ENCODE measurements at places on chromosomes 2 and 18.

DNA sequence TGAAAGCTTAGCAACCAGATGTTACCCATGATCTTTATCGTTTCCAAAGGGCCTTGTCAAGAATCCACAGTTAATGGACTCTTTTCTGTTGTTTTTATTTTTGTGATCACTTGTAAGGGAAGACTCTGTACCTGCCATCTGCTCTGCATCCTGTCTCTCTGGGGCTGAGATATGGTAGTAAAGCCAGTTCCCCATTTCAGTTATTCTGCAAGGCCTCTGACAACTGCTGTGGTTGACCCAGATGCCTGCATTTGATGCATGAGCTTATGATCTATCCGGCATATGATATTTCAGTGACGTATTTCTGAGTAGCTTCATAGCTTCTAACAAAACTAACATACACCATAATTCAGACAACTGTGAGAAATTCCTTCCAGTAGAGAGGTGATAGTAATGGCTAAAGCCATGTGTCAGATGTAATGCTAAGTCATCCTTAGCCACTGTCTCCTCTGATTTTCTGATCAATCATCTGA, 105.1 kb downstream of the TPO start:
- no peak for DNase-seq

DNA sequence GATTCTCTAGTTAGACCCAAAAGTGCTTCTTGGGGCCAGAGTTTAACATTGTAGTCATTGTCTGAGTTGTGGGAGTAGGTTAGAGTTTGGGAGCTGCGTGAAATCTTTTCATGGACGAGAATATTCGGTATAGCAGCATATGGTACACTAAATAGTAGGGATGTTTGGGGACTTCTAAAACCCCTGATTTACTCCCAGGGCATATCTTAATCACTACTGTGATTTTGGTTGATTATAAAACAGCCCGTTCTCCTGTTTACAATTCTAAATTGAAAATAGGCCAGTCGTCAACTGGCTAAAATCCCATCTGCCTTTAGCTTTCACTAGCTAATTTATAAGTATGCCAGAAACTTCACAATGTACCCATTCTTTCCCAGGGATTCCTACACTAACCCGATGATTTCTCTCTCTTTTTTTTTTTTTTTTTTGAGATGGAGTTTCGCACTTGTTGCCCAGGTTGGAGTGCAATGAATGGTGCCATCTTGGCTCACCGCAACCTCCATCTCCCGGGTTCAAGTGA, 44.3 kb downstream of the MOB4 start:
- DNase-seq: no peak

- no peak for DNase-seq
Measured at GRCh38 chr2:143442193-143442592, 313.0 kb downstream of the ARHGAP15 start.

DNA sequence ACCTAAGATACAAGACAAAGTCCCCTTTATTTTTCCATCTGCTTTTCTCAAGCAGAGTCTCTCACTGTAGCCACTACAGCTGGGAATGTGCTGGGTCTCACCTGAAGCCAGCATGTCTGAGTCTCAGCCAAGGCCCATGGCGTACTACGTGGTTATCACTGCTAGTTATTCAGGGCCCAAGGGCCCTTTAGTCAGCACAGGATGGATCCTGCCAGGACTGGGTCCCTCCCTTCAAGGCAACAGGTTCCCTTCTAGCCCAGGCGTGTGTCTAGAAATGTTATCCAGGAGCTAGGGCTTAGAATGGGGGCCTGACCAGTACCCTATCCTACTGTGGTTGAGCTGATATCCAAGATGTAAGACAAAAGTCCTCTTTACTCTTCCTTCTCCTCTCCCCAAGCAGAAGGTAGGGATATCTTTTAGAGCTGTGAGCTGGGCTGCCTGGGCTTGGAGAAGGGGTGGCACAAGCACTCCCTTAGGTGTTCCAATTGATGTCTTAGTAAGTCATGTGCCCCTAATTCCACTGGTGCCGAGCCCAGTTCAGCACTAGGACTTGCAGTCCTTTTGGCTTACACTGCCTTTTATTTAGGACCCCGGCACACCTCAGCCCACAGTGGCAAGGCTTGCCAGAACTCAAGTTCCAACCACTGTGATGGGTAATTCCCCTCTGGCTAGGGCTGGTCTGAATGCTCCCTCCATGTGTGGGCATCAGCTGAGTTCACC, 17.7 kb downstream of the VPS54 start:
- no peak for DNase-seq

- DNase-seq: no peak
Measured at GRCh38 chr2:27105981-27106380, 12.9 kb downstream of the CGREF1 start.

- DNase-seq: no peak
Measured at GRCh38 chr2:49845021-49845420, 690.7 kb upstream of the FSHR start.

- DNase-seq: no peak
Measured at GRCh38 chr18:10726198-10727068, 200.6 kb downstream of the NAPG start.

DNA sequence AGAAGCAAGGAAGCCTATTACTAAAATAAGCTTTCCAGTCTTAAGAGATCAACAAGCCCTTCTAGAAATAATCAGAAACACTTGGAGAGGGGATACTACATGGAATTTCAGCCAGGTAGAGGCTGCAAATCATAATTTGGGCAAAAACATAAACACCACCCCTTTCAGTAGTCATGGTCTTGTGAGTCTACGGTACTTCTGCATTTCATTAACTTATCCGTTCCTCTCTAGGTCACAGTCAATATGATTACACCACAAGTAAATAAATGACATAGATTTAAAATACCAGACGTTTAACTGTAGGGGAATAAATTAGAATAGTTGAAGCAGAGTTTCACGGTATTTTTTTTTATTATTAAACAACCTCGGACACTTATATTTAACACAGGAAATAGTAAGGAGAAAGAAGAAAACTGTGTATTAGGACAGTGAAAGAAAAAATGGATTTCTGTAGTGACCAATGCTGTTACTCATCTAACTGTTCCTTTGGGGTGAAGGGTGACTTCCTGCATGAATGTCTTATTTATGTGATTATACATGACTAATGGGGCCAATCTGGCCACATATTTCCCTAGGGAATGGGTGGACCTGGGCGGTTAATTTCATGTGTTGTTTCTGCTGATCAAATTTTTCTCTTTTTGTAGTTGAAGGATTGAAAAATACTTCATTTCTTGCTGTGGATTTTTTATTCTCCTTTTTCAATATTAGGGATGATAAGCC, 456.6 kb upstream of the UBE2E3 start:
- no peak for DNase-seq

GRCh38 chr2:207892716-207893402, 123.2 kb upstream of the FZD5 start:
- DNase-seq: no peak

DNA sequence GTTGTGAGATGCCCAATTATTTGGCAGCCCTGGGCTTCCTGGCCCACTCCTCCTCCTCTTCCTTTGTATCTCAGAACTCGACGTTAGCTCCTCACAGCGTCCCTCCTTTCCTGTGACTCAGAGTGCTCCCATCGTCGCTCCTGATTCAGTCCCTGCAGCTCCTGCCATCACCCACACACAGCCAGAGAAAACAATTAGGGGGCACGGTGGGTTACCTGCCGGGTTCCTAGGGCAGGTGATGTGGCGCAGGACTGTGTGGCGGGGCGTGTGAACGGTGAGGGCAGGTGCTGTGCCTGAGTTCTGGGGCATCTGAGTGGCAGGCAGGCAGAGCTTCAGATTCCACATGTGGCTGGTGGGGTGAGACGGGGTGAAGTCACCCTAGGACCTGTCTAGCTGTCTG, 42.6 kb downstream of the GLI2 start:
- no peak for DNase-seq

GRCh38 chr2:130843321-130843985, 6.7 kb downstream of the ARHGEF4 start:
- no peak for DNase-seq

DNA sequence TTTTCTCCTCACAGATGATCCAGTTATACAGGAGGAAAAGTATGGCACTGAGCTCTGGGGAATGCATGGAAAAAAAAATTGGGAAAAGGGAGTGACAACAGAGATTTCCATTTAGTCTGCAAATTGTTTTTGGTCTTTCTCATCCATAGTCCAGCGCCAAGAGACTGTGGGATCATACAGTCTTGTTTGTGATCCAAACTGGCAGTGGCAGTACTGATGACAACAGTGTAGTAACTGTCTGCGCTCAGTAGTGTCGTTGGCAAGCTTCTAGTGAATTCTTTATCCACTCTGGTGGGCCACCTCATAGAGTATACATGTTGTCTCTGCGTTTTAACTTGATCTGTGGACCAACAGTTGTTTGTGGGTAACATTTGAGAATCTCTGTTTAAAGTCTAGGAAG, 37.9 kb downstream of the GALNT1 start:
- no peak for DNase-seq

DNA sequence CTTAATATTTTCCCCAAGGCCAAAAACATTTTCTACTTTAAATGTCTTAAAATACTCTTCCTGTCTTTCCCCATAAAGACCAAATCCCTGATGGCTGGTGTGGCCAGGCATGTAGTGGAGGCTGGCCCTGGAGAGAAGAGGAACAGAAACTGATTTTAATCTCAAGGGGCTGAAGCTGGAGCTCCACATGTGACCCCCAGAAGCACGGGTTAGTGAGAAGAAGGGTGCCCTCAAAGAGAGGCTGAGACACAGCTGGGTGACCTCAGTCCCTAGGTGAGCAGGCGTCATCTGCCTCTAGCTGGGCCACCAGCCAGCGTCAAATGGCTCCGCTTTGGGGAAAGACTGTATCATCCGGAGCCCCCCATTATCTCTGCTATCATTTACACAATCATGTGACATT, 19.3 kb upstream of the TMEM18 start:
- no peak for DNase-seq

DNA sequence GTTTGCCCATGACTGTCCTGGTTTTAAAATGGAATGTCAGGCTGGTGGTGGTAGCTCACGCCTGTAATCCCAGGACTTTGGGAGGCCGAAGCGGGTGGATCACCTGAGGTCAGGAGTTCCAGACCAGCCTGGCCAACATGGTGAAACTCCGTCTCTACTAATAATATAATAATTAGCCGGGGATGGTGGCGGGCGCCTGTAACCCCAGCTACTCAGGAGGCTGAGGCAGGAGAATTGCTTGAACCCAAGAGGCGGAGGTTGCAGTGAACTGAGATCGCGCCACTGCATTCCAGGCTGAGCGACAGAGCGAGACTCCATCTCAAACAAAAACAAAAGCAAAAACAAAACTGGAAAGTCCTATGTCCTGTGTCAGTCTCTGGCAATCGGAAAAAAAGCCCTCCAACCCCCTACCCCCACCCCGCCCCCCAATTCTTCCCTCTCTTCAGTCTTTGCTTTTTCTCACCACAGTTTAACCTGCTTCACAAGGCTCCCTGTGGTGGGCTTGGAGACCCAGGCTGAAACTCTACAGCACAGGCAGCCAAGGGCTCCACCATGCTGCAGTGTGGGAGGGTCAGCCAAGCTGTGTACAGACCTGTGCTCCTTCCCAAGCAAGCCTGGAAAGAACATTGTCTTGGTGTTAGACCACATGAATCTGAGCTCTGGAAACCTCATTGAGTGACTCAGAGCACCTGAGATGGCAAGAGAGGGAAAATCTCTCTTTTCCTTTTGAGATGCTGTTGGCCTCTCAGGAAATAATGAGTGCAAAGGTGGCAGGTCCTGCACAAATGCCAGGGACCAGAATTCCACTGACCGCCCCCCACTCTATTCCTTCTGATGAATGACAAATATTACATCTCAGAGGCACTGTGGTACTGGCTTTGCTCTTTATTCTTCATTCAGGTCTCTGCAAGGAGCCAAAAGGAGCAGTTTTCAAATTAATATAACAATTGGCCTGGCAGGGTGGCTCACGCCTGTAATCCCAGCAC, 16.7 kb downstream of the MYCN start:
- DNase-seq: no peak

GRCh38 chr2:212811036-212811805, 272.6 kb upstream of the ERBB4 start:
- DNase-seq: peak; percentile 38

- peak; percentile 82 for DNase-seq
Measured at GRCh38 chr2:37377187-37377532, 32.7 kb downstream of the QPCT start.

DNA sequence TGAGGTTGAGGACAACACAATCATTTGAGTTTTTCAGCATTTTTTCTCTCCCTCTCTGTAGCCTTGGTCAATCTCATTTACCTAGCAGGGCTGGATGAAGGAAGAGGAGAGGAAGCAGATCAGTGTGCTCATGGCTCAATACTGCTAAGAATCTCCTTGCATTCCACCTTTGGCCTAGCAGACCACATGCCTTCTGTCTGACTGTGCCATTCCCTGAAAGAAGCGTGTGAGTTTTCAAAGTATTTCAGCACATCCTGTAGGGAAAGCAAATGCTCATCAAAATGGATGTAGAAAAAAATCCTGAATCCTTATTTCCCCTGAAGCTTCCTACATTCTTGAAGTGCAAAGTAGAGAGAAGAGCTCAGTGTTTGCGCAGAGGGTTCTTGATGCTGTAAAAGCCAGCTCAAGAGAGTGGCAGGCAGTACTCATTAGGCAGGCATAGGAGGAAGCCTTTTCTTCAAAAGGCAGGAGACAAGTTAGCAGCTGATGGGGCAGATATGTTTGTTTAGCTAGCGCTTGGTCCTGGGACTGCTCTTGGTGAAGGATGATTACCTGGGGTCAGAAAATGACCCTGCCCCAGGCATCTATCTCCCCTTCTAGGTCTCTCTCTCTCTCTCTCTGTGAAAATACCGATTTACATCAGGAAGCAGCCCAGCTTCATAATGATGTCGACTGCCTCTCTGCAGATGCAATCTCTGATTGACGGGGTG, 14.4 kb upstream of the PIK3C3 start:
- DNase-seq: no peak

- DNase-seq: no peak
Measured at GRCh38 chr2:158546412-158547144, 89.8 kb downstream of the PKP4 start.

Data from activated CD4-positive, alpha-beta T cell treated with anti-CD3 and anti-CD28 coated beads, Interleukin-2, Interleukin-4, amounts not matched to agents 100 ng/mL and 50 ng/mL, durations not matched to agents 16 hours and 8 hours (primary cell).